ENCODE measurements at places on chromosomes 16 and 17.

DNA sequence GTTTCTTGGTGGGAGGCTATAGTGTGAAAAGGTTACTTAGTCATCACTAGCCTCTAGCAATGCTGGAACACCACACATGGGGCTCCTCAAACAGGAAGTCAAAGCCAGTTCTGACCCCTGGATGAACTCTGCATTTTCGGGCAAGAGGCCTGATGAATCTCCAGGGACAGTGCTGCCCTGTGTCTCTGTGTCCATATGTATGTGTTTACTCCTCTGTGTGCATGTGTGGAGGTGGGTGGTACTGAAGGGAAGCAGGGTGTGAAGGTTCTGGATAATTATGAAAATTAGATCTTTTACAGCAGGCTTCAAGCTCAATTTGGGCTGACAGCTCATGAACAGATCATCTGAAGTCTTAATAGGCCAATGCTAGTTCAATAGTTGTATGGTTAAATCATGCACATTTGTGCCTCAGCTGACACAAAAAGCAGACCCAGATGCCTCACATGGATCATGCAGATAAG lies 133.6 kb downstream of the SNX11 start:
- peak; percentile 74 for DNase-seq

- no peak for DNase-seq
Observed at GRCh38 chr17:50657627-50658026, 22.9 kb downstream of the ABCC3 start.

DNA sequence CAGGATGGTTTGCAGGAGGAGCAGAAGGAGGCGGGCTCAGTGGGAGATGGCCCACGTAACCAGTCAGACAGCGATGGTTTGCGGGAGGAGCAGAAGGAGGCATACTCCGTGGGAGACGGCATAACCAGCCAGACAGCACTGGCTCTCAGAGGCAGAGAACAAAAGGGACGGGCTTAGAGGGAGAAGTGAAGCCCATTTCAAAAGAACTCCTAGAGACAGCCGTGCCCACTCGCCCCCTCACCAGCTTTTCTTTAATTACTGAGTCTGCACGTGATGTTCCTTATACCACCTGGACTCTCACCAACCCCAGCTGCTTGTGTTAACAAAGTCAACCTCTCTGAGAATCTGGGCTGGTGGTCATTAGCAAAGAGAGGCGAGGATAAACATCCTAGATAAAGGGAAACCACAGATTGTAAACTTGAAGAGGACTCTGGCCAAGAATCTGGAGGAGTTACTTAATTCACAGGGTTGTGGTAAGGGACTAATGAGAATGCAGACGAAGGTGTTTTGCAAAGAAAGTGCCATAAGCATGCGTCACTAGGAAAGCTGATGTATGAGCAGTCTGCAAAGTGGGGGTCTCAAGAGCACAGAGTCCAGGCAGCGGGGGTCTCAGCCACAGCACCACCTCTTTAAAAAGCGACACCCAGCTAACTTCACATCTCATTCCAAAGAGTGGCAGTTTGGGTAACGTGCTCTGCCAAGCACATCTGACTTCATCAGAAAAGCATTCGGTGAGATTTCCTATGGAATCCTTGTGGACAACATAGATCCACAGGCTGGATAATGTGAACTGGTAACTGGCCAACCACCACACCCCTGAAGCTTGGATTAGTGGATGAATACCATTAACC lies 51.7 kb downstream of the NXN start:
- DNase-seq: peak; percentile 98

DNA sequence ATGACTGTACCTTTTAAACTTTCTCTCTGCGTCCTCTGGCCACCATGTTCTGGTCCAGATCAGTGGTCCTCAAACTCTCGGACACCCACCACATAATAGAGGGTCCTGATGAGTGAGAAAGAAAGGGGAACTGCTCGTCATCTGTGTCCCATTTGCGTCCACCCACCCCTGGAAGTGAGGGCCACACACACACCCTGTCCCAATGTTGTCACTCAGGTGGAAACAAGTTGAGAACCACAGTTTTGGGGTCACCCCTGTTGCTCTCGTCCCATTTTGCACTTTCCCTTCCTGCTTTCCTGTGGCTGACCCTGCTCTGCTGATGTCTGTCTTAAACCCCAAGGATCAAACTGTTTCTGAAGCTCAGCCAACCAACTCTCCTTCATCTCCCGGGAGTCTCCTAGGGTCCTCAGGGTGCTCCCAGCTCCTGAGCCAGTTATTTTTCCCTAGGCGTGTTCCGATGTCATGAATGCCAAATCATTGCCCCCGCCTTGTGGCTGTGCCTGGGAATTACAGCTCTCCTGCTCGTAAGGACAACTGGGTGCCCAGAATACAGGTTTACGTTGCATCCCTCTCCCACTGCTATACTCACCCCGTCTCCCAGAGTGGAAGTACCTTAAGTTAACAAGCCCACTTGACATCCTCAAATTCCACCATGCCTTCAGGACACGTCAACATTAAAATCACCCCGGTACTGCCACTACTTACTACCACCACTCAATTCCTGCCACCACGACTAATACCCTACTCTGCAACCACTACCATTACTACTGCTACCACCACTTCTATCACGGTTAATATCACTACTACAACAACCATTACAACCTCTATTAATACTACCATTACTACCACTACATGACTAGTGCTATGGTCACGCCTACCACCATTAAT lies 26.0 kb upstream of the HNF1B start:
- DNase-seq: peak; percentile 67
